ENCODE measurements at places on chromosomes 12 and 14. TPM values are rescaled to one million over a fixed set of nuclear protein-coding genes. Genes with fewer than 3 reads are reported as not detected.

Gene PPP1R1A
- not detected for total RNA-seq

Gene BCL11B
- not detected for total RNA-seq

Gene SLC25A21
- total RNA-seq = 2.0 TPM

GRCh38 chr14:21034707-21035106 is at the start of gene RNASE13:
Gene RNASE13 (minus strand): TSS chr14:21034807. CDS start chr14:21034288, 519 bp downstream.
- DNase-seq = no peak

- DNase-seq = no peak
Measured at GRCh38 chr12:45203767-45204166, 12.1 kb upstream of the ANO6 start.
